ENCODE measurements at places on chromosomes 16 and 17. TPM values are rescaled to one million over a fixed set of nuclear protein-coding genes. Genes with fewer than 3 reads are reported as not detected.

GRCh38 chr17:17398188-17398942, 78.4 kb upstream of the MED9 start:
- peak overlapping the region; percentile 63 for H3K27ac ChIP-seq
- H3K36me3 ChIP-seq = no peaks in the 10 kb centered on the region
- no peaks in the 10 kb centered on the region for H3K27me3 ChIP-seq
- no peak overlapping the region for H3K4me3 ChIP-seq
- H3K4me1 ChIP-seq = peaks cover 13% of the 10 kb centered on the region

GRCh38 chr16:11784038-11784369, 13.1 kb downstream of the ZC3H7A start:
- H3K36me3 ChIP-seq = peaks cover 21% of the 10 kb centered on the region
- H3K4me3 ChIP-seq = no peak overlapping the region
- no peak for DNase-seq

DNA sequence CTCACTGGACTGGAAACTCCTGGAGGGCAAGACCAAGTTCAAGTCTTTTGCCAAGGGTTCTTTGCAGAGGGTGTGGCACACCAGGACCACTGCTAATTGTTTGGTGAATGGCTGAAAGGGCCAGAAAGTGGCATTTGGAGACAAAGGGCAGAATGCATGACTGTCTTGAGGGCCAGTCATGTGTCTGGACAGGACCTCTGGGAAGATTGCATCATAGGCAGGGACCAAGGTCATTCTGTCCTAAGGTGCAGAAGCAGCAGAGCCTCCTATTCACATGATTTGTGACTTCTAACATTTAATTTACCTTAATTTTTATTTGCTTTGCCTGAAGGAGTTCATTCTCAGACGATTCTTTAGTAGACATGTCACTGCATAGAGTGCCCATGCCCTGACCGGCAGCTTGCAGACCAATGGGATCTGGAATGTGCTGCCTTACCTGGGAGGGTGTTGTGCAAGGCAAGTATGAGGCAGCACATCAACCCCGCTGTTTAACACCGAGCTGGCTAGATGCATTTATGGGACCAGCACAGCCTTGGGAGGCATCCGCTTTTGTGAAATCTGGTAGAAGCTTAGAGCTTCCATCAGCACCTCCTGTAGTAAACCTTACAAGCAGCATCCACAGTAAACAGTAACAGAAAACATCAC, 62.3 kb upstream of the MAF start:
- no peaks in the 10 kb centered on the region for H3K4me1 ChIP-seq
- DNase-seq = no peak
- H3K4me3 ChIP-seq = no peak overlapping the region
- H3K27me3 ChIP-seq = no peaks in the 10 kb centered on the region

DNA sequence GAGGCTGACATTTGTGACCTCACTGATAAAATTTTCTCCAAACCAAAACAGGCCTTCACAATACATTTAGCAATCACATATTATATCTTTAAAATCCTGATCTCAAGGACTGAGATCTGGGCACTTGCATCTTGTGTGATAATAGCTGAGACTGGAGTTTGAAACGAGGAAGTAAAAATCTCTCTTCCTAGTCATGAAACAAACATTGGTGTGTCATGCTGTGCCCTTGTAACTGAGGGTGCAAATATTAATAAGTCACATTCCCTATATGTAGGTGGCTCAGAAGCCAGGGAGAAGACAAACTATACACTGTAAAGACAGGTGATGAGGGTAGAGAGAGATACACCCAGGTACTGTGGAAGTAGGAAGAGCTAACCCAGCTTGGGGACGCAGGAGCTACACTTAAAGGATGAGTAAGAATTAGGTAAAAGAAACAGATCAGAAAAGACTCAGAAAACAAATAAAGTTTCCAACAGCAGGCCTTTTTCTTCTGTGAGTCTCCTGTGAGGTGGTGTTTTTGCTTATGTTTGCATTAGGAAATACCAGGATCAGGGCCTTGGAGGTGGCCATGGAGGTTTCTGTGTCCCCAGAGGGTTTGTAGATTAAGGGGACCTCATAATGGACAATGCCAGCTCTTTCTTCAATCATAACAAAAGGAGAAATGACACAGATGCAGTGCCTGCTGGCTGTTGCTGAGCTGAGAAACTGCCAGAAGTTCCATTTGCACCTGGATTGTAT, 335.7 kb downstream of the GRIN2A start:
- H3K4me3 ChIP-seq = no peak overlapping the region
- H3K36me3 ChIP-seq = no peaks in the 10 kb centered on the region
- no peaks in the 10 kb centered on the region for H3K27me3 ChIP-seq

DNA sequence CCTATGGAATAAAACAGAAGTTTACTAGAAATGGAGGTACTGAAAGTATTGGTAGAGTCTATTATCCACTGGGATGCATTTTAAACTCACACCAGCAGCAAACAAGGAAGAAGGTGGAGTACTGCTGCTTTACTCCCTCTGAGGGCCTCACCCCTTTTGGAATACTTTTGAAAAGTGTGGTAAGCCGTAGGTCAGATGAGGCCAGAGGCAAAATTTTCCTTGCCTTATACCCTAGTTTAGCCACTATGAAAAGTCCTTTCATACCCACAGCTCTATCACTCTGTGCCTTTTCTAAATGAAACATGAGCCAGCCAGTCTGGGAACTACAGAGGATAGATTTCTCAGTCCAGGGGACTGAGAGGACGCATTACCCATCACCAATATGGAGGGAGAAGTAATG, 14.0 kb downstream of the GDE1 start:
- H3K4me1 ChIP-seq = no peaks in the 10 kb centered on the region
- no peak for DNase-seq
- H3K27me3 ChIP-seq = no peaks in the 10 kb centered on the region
- H3K27ac ChIP-seq = no peak overlapping the region

DNA sequence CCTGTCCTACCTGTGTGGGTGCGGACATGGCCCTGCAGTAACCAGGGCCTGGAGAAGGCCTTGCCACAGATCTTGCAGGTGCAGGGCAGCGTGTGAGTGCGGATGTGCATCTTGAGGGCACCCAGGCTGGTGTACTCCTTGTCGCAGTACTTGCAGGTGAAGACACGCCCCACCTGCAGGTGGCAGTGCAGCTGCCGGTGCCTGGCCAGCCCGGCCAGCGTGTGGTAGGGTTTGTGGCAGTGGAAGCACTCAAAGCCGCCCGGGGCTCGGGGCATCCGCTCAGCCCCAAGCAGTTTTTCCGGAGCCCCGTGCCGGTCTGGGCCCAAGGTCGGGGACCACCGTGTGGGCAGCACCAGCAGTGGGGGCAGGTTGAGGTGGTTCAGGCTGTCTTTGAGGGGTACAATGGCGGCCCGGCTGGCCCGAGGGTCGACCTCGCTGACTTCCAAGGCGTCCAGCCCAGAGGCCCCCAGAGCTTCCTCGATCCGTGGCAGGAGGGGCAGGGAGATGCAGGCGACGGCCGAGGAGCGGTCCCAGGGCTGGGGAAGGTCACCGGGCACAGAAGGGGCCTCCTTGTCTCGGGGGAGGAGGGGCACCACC, 5.1 kb downstream of the SNAI3 start:
- peaks cover 18% of the 10 kb centered on the region for H3K4me1 ChIP-seq
- H3K36me3 ChIP-seq = no peaks in the 10 kb centered on the region
- no peak overlapping the region for H3K4me3 ChIP-seq
- H3K27me3 ChIP-seq = peaks cover 5% of the 10 kb centered on the region

Gene TBC1D3E
- total RNA-seq = not detected

GRCh38 chr16:56409195-56409594, 16.1 kb downstream of the AMFR start:
- no peaks in the 10 kb centered on the region for H3K27me3 ChIP-seq
- H3K4me3 ChIP-seq = no peak overlapping the region
- no peak overlapping the region for H3K27ac ChIP-seq
- no peak for DNase-seq
- H3K4me1 ChIP-seq = no peaks in the 10 kb centered on the region

GRCh38 chr17:15119968-15120367, 145.2 kb downstream of the PMP22 start:
- no peak for DNase-seq
- H3K4me1 ChIP-seq = no peaks in the 10 kb centered on the region
- no peaks in the 10 kb centered on the region for H3K36me3 ChIP-seq
- no peak overlapping the region for H3K27ac ChIP-seq
- no peak overlapping the region for H3K4me3 ChIP-seq

DNA sequence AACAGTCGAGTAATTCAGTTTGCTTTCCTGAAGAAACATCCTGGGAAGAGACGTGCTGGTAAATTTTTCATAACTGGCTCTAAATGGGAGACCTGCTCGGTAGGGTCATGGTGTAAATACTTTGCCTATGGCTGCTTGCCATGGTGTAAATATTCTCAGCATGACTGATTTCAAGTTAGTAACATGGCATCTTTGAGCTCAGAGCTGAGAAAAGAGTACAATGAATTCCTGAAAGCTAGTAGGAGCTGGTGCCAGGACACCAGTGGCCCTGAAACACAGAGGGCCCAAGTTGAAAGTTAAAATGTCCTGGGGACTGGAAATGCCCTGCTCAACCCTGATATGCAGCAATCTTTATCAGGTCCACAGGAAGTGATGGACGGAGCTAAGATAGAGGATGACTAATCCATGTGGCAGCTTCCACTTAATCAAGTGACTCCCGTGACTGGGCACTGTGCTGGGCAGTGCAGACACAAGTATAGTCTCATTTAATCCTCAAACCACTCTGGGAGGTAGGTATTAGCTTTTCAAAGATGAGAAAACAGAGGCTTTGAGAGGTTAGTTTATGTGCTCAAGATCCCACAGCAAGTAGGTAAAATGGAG, 130.1 kb upstream of the ADAMTS18 start:
- H3K4me1 ChIP-seq = no peaks in the 10 kb centered on the region
- no peak for DNase-seq
- no peaks in the 10 kb centered on the region for H3K36me3 ChIP-seq
- no peak overlapping the region for H3K4me3 ChIP-seq
- no peaks in the 10 kb centered on the region for H3K27me3 ChIP-seq

- peaks cover 21% of the 10 kb centered on the region for H3K4me1 ChIP-seq
These were observed 732 bp downstream of the PNPO start for GRCh38 chr17:47942096-47942510.

Gene PRSS22
- total RNA-seq = 15.2 TPM

- no peak overlapping the region for H3K27ac ChIP-seq
- DNase-seq = no peak
- H3K4me3 ChIP-seq = no peak overlapping the region
- H3K36me3 ChIP-seq = no peaks in the 10 kb centered on the region
- no peaks in the 10 kb centered on the region for H3K4me1 ChIP-seq
- H3K27me3 ChIP-seq = no peaks in the 10 kb centered on the region
These were observed 45.7 kb upstream of the FAM20A start for GRCh38 chr17:68646626-68647526.

Gene PHB1
- 127 TPM for total RNA-seq

GRCh38 chr17:36851250-36851649, 86.0 kb upstream of the LHX1 start:
- DNase-seq = no peak
- H3K4me1 ChIP-seq = no peaks in the 10 kb centered on the region
- no peaks in the 10 kb centered on the region for H3K36me3 ChIP-seq
- H3K4me3 ChIP-seq = no peak overlapping the region
- peaks cover 13% of the 10 kb centered on the region for H3K27me3 ChIP-seq

GRCh38 chr16:10945065-10945787, 862 bp downstream of the CLEC16A start:
- no peaks in the 10 kb centered on the region for H3K27me3 ChIP-seq
- peak overlapping the region; percentile 77 for H3K27ac ChIP-seq
- peak overlapping the region; percentile 83 for H3K4me3 ChIP-seq

Gene RABEP2
- total RNA-seq = 23.4 TPM

- H3K27me3 ChIP-seq = no peaks in the 10 kb centered on the region
- no peak overlapping the region for H3K4me3 ChIP-seq
- DNase-seq = no peak
These were observed 1.6 kb upstream of the CDH5 start for GRCh38 chr16:66364959-66365306.

DNA sequence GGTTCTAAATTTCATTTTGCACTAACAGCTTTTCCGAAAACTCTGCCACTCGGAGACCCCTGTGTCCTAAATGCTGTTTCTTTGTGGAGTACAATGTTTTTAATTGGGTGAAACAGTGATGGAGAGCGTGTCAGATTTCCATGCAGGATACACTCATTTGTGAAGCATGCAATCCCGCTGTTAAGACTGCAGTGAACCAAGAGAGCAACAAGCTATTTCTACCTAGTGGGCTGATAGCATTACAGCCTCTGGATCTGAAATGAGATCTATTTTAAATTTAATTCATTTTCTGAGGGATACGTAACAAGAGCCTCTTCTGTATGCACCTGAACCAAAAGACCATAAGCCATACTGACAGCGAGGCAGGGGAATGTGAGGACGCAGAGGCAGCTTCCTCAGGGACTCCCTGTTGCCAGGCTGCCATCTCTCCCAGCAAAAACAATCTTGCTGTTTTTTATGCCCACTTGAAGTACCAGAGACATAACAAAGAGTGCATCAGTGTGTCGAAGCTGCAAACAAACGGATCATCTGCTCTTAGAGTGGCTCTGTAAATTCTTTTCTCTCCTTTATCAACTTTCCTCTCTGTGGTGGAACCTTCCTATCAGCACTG, 199.9 kb upstream of the COX10 start:
- H3K36me3 ChIP-seq = no peaks in the 10 kb centered on the region
- no peaks in the 10 kb centered on the region for H3K27me3 ChIP-seq
- no peak overlapping the region for H3K4me3 ChIP-seq
- DNase-seq = no peak
- H3K27ac ChIP-seq = no peak overlapping the region

DNA sequence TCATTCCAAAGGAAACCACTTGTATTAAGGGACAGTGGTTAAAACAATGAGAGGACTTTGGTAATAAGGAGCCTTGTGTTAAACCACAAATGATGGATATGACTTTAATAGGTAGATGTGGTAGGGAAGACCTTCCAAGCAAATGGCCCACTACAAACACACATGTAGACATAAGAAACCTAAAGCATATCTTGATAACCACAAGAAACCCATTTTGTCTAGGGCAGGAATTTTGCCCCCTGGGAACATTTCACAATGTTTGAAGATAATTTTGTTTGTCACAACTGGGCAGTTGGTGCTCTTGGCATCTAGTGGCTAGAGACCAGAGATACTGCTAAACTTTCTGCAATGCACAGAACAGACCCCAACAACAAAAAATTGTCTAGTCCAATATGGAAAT, 25.8 kb downstream of the KCNJ2 start:
- no peak overlapping the region for H3K27ac ChIP-seq
- H3K4me1 ChIP-seq = no peaks in the 10 kb centered on the region
- no peaks in the 10 kb centered on the region for H3K27me3 ChIP-seq

Gene SCNN1B
- 50.3 TPM for total RNA-seq

- DNase-seq = no peak
- H3K4me3 ChIP-seq = no peak overlapping the region
- H3K27ac ChIP-seq = no peak overlapping the region
- no peaks in the 10 kb centered on the region for H3K36me3 ChIP-seq
- no peaks in the 10 kb centered on the region for H3K4me1 ChIP-seq
These were observed 436.2 kb upstream of the ZFHX3 start for GRCh38 chr16:73483934-73484711.
